Neural progenitor cell (in vitro differentiated cells): ENCODE measurements at places on chromosomes 2 and 18. TPM values are rescaled to one million over a fixed set of nuclear protein-coding genes. Genes with fewer than 3 reads are reported as not detected.

The SCN7A gene
- 0.81 and 1.0 TPM in 2 replicates for total RNA-seq

The TMEM163 gene
- total RNA-seq, result 0.95 and 1.2 TPM in 2 replicates

The SCYGR7 gene
- total RNA-seq, result not detected in 2 replicates

- no peaks in the 10 kb centered on the region for H3K36me3 ChIP-seq
- H3K4me3 ChIP-seq, result no peak overlapping the region
- H3K27me3 ChIP-seq, result no peaks in the 10 kb centered on the region
- H3K27ac ChIP-seq, result no peak overlapping the region
- H3K4me1 ChIP-seq, result no peaks in the 10 kb centered on the region
Measured at GRCh38 chr2:124798551-124798950, 773.5 kb downstream of the CNTNAP5 start.

The LOXHD1 gene
- not detected in 2 replicates for total RNA-seq

GRCh38 chr2:177393203-177393755 lies 706 bp downstream of the AGPS start:
- H3K27me3 ChIP-seq, result no peaks in the 10 kb centered on the region
- peak overlapping the region; percentile 67 for H3K4me3 ChIP-seq
- H3K4me1 ChIP-seq, result peaks cover 20% of the 10 kb centered on the region

- peaks cover 2% of the 10 kb centered on the region for H3K4me1 ChIP-seq
- H3K27ac ChIP-seq, result no peak overlapping the region
- H3K4me3 ChIP-seq, result no peak overlapping the region
- no peak for DNase-seq
- no peaks in the 10 kb centered on the region for H3K36me3 ChIP-seq
- H3K27me3 ChIP-seq, result peaks cover 21% of the 10 kb centered on the region
Measured at GRCh38 chr18:74582642-74583041, 15.0 kb upstream of the ZNF407 start.

The L3MBTL4 gene
- total RNA-seq, result 0.31 and 0.34 TPM in 2 replicates

DNA sequence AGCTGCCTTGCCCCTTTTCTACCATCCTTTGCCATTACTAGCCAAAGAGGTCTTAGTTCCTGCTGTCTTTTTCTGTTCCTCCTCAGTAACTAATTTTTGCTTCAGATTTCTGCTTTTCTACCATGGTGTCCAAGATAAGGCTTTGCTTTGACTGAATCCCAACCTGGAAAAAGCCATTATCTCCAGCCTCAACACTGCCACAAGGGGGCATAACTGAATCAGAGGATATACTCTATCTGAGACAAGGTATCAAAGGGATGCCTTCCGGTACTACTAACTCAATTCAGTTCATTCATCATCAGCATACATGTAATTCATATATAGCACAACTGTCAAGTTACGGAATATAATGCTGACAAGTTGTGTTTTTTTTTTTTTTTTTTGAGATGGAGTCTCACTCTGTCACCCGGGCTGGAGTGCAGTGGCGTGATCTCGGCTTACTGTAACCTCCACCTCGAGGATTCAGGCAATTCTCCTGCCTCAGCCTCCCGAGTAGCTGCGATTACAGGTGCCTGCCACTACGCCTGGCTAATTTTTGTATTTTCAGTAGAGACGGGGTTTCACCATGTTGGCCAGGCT lies 11.4 kb downstream of the OSGEPL1 start:
- H3K27me3 ChIP-seq, result no peaks in the 10 kb centered on the region
- no peak overlapping the region for H3K4me3 ChIP-seq
- no peak overlapping the region for H3K27ac ChIP-seq
- DNase-seq, result peak; percentile 56
- peaks cover 11% of the 10 kb centered on the region for H3K36me3 ChIP-seq

GRCh38 chr18:4586731-4587130 lies 131.6 kb upstream of the DLGAP1 start:
- no peaks in the 10 kb centered on the region for H3K36me3 ChIP-seq
- no peak overlapping the region for H3K27ac ChIP-seq
- H3K27me3 ChIP-seq, result no peaks in the 10 kb centered on the region
- H3K4me3 ChIP-seq, result no peak overlapping the region
